Activated CD4-positive, alpha-beta T cell treated with anti-CD3 and anti-CD28 coated beads, Interleukin-10, Interleukin-2, amounts not matched to agents 100 ng/mL and 50 ng/mL, durations not matched to agents 16 hours and 8 hours (primary cell): ENCODE measurements at places on chromosomes 3 and 15.

DNA sequence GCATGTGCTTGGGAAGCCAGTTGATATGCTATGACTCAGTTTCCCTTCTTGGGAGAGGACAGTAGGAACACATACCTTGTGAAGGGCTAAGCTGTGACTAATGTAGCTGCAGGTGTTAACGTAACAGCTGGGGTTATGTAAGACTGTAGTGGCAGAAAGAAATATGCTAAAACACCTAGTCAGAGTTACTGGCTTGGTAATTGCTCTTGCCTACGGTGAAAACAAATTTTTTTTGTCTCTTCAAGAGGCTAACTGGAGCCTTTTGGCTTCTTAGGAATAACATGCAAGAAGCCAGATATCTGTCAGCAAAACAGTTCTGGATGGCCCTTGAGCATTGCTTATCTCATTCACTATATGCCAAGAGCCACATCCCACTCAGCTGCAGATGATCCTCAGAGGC lies 1.4 kb downstream of the MAPKBP1 start:
- no peak for DNase-seq

- peak; percentile 35 for DNase-seq
Observed at GRCh38 chr3:114155370-114155821, 23.5 kb downstream of the DRD3 start.

GRCh38 chr3:27289769-27290413 lies 79.3 kb downstream of the NEK10 start:
- DNase-seq: no peak

- no peak for DNase-seq
Observed at GRCh38 chr3:8500319-8500988, 1.2 kb upstream of the LMCD1 start.

- DNase-seq: no peak
Observed at GRCh38 chr15:70530906-70531305, 232.5 kb downstream of the UACA start.

GRCh38 chr15:24962880-24963279 lies 8.1 kb downstream of the SNRPN start:
- DNase-seq: no peak
